Dermis blood vessel endothelial cell (primary cell): ENCODE measurements at places on chromosomes 11 and 22. TPM values are rescaled to one million over a fixed set of nuclear protein-coding genes. Genes with fewer than 3 reads are reported as not detected.
A peak's percentile ranks its signal among the peaks of the same experiment; 100 is the strongest.

The SLC29A2 gene
- total RNA-seq: 1.2 and 2.3 TPM in 2 replicates

DNA sequence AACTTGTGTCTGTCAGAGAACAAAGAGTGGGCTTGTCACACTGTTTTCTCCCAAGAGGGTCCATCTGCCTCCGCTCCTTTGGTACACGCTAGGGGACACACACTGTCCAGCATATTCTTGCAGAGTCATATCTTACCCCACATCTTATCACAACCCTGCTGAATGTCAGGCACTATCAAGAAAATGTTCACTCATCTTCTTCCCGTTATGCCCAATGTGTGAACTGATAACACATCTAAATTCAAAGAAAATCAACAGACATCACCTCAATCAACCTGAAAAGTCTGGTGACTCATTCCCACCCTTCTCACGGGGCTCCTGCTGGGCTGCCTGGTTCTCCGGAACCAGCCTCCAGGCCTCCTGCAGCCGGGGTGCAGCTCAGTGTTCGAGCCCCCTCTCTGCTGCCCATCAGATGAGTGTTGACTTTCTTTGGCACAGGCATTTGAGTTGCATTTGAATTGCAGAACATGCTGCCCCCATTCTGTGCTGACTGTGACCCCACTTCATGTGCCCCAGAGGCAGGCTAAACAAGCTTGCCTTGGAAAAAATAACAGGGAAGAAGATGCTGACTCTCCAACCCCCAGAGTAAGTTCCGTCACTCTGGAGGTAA lies 19.4 kb downstream of the GRAP2 start:
- no peak for DNase-seq

DNA sequence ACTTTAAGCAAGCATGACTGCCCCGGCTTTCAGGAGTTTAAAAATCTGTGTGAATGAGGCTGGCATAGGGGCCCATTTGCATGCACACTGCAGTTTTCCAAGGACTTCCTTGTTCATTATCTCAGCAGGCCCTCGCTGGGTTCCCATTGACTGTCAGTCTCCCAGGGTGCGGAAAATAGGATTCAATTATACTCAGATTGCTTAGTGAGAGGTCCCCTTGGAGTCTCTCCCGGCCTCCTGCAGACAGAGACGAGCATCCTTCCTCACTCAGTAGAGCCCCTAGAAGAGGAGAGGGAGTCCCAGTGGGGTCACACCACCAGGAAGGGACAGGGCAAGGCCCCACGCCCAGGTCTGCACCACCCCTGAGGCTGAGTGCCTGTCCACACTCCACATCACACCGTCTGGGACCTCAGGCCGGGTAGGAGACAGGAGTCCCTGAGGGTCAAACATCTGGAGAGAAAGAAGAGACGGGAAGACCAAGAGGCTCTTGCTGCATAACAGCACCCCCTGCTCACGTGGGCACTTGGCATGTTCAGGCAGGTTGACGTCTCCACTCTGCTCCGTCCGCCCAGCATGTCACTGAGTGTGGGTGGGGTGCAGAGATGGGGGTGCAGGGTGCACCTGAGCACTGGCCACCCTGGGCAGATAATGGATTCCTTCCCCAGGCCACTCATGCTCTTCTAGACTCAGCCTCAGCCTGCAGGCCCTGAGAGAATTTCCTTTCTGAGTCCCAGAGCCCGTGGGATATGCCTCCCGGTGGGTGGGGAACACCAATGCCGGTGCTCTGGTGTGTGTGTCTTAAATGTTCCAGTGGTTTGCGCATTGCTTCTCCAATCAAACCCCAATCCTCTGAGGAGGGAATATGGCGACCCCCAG lies 58.8 kb downstream of the MCM5 start:
- no peak for DNase-seq

The KRTAP5-9 gene
- total RNA-seq: not detected in 2 replicates

- peak; percentile 77 for DNase-seq
Observed at GRCh38 chr11:11966826-11967668, 41.4 kb downstream of the DKK3 start.

DNA sequence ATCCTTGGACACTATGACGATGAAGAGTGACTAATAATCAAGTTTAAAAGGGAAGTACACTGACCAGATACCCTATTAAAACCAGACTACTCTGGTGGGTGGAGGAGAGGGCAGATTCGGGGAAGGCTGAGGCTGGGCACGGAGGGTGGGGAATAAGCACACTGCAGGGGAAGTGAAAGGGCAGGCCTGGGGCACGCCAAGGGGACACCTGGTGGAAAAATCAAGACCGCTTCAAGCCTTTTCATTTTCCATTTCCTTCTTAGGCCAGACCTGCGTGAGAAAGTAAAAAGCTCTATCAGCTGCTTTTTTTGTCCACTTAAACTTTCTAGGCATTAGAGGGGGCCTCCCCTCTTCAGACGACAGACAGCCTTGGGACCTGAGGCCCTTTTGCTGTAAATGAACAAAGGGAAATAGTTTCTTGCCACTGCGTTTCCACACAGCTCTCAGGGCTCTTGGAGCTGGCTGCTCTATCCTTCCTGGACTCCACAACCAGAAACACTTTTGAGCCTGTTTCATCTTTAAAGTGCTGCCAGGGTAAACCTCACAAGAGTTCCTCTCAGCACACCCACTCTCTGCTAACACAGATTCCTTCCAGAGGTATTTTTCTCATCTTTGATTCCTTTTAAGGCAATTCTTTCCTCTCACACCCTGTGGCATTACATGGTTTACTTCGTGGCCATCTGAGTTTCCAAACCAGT lies 25.0 kb upstream of the SERPIND1 start:
- DNase-seq: peak; percentile 31

The IFITM2 gene
- 69.8 and 135 TPM in 2 replicates for total RNA-seq
